ENCODE measurements at places on chromosomes 2 and 18. TPM values are rescaled to one million over a fixed set of nuclear protein-coding genes. Genes with fewer than 3 reads are reported as not detected.

GRCh38 chr2:118548880-118549488, 298.5 kb downstream of the EN1 start:
- no peak overlapping the region for H3K4me3 ChIP-seq
- no peaks in the 10 kb centered on the region for H3K4me1 ChIP-seq

DNA sequence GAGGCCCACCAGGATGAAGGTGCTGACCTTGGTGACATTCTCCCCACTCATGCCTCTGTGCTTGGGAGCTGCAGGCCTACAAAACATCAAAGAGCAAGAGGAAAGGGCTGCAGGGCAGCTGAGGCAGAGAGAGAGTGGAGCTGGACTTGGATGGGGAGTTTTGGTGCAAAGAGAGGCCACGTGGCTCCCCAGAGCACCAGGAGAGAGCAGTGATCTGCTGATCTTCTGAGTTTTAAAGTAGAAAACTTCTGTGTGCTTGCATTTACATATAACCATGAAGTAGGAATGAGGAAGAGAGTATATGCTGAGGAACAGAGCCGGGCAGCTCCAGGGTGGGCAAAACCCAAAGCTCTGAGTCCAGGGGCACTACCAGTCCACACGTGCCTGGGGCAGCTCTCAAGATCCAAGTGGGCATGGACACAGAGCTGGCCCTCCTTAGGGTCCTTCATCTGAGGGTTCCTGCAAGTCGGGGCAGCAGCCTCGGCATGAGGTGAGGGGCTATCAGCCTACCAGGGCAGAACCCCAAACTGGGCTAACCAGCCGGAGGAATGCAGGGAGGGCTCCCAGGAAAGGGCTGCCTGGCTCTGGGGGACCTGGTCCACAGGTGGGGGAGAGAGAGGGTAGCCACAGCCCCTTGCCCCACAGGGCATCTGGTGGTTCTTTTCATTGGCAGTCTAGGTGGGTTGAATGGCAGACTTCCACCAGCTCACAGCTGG, at the start of gene OR6B2:
OR6B2 (minus strand) TSS at position 51 of the 716 bp plus-strand sequence; CDS start at position 51, 0 bp downstream.
- no peak within 1 kb of the TSS for H3K27ac ChIP-seq
- DNase-seq = no peak
- peaks cover 29% of the 10 kb centered on the region for H3K27me3 ChIP-seq
- H3K4me1 ChIP-seq = no peaks in the 10 kb centered on the region
- H3K36me3 ChIP-seq = no peaks in the 10 kb centered on the region
- H3K4me3 ChIP-seq = no peak within 1 kb of the TSS

GRCh38 chr2:23464156-23464555, 79.2 kb downstream of the KLHL29 start:
- no peaks in the 10 kb centered on the region for H3K36me3 ChIP-seq
- peaks cover 42% of the 10 kb centered on the region for H3K27me3 ChIP-seq
- no peak overlapping the region for H3K27ac ChIP-seq
- no peak for DNase-seq
- no peak overlapping the region for H3K4me3 ChIP-seq

- H3K4me3 ChIP-seq = no peak overlapping the region
- no peaks in the 10 kb centered on the region for H3K27me3 ChIP-seq
- DNase-seq = no peak
- no peak overlapping the region for H3K27ac ChIP-seq
- peaks cover 35% of the 10 kb centered on the region for H3K4me1 ChIP-seq
These were observed 60.1 kb downstream of the SPIRE1 start for GRCh38 chr18:12597760-12598159.

DNA sequence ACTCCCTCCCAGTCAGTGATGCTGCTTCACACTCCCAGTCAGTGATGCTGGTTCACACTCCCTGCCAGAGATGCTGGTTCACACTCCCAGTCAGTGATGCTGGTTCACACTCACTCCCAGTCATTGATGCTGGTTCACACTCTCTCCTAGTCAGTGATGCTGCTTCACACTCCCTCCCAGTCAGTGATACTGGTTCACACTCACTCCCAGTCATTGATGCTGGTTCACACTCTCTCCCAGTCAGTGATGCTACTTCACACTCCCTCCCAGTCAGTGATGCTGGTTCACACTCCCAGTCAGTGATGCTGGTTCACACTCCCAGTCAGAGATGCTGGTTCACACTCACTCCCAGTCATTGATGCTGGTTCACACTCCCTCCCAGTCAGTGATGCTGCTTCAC, 34.3 kb upstream of the KCNG2 start:
- no peak for DNase-seq
- peaks cover 14% of the 10 kb centered on the region for H3K36me3 ChIP-seq

- no peak overlapping the region for H3K4me3 ChIP-seq
- H3K4me1 ChIP-seq = peaks cover 16% of the 10 kb centered on the region
- H3K27me3 ChIP-seq = no peaks in the 10 kb centered on the region
- H3K36me3 ChIP-seq = peaks cover 13% of the 10 kb centered on the region
- H3K27ac ChIP-seq = no peak overlapping the region
These were observed 19.4 kb downstream of the AAK1 start for GRCh38 chr2:69624131-69624530.

DNA sequence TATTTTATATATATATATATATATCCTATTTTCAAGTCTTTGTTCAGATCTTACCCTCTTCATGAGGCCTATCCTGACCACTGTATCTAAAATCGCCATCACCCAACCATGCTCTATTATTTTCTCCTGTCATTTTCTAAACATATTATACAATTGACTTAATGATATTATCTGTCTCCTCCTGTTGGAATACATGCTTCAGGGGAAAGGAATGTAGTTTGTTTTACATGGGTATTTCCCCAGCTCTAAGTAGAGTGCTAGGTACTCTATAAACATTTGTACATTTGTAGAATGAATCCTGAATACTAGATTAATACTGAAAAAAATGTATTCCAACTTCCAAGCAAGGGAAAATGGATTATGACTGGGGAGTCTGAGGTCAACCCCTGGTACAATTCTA, 26.2 kb downstream of the TTC21B start:
- peaks cover 2% of the 10 kb centered on the region for H3K4me1 ChIP-seq
- H3K4me3 ChIP-seq = no peak overlapping the region
- H3K27me3 ChIP-seq = no peaks in the 10 kb centered on the region
- no peak for DNase-seq

DNA sequence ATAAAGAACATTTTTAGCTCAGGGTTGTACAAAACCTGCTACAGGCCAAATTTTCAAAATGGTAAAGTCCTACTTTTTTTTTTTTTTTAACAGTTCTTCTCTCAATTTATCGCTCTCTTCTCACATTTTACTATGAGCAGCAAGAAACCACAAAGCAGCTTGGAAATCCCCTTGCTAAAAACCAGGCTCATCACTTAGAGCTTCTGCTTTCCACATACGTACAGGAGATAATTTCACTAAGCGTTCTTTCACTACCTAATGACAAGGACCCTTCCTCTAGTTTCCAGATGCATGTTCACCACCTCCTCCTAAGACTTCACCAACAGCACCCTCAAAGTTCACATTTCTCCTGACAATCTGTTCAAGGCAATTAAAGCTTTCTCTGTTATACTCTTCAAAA, 294.9 kb upstream of the CYRIA start:
- no peaks in the 10 kb centered on the region for H3K27me3 ChIP-seq
- no peak for DNase-seq
- no peaks in the 10 kb centered on the region for H3K36me3 ChIP-seq
- H3K4me3 ChIP-seq = no peak overlapping the region
- H3K27ac ChIP-seq = no peak overlapping the region

- H3K36me3 ChIP-seq = no peaks in the 10 kb centered on the region
- peaks cover 11% of the 10 kb centered on the region for H3K4me1 ChIP-seq
- no peak overlapping the region for H3K4me3 ChIP-seq
- H3K27ac ChIP-seq = no peak overlapping the region
- no peak for DNase-seq
These were observed 83.9 kb downstream of the WDSUB1 start for GRCh38 chr2:159202568-159203071.

DNA sequence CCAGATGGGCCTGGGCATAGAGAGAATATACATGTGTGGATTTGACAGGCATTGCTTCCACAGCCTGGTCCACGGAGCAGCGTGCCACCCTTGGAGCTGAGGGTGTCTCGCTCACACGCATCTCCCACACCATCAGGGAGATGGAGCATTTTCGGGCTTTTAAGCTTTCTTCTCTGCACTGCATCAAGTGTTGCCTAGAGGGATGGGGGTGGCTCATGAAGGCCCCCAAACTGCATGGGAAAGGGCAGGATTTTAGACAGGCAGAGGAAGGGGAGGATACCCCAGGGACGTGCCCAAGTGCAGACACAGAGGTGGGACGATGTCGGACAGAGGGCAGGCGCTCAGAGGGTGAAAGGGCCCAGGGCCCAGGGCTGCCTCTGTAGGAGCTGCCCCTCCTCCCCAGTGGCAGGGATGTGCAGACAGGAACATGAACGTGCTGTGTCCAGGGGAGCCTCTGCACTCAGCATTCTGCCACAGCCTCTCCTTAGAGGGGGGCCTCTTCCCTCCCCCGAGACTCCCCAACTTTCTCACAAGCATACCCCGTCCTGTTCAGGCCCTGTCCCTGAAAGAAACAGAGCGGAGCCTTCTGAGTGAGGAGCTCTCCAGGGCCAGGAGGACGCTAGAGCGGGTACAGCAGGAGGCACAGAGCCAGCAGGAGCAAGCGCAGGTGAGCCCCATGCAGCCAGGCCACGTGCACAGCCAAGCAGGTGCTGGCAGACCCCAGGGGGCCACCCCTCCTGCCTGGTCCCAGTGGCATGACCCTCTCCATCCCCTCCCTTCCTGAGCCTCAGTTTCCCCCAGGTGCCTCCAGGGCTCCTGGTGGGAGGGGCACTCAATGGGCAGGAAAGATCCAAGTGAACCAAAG, 42.9 kb upstream of the SNED1 start:
- peak; percentile 34 for DNase-seq
- H3K27ac ChIP-seq = no peak overlapping the region
- H3K4me1 ChIP-seq = no peaks in the 10 kb centered on the region
- H3K4me3 ChIP-seq = no peak overlapping the region

- no peak overlapping the region for H3K27ac ChIP-seq
- no peak for DNase-seq
- H3K4me3 ChIP-seq = no peak overlapping the region
- H3K4me1 ChIP-seq = no peaks in the 10 kb centered on the region
These were observed 53.4 kb downstream of the SDC1 start for GRCh38 chr2:20171445-20171977.

- no peaks in the 10 kb centered on the region for H3K4me1 ChIP-seq
- no peak overlapping the region for H3K4me3 ChIP-seq
- no peak overlapping the region for H3K27ac ChIP-seq
These were observed 1090.2 kb upstream of the PIK3C3 start for GRCh38 chr18:40864846-40865245.

- H3K4me1 ChIP-seq = peaks cover 57% of the 10 kb centered on the region
- peaks cover 20% of the 10 kb centered on the region for H3K36me3 ChIP-seq
- peak overlapping the region; percentile 84 for H3K4me3 ChIP-seq
- H3K27me3 ChIP-seq = no peaks in the 10 kb centered on the region
These were observed 2.4 kb upstream of the AAK1 start for GRCh38 chr2:69645921-69646320.

- H3K4me1 ChIP-seq = no peaks in the 10 kb centered on the region
- no peaks in the 10 kb centered on the region for H3K36me3 ChIP-seq
- no peaks in the 10 kb centered on the region for H3K27me3 ChIP-seq
- no peak for DNase-seq
- H3K27ac ChIP-seq = no peak overlapping the region
These were observed 98.1 kb downstream of the ICA1L start for GRCh38 chr2:202773301-202773973.

- H3K27ac ChIP-seq = no peak overlapping the region
- H3K27me3 ChIP-seq = peaks cover 9% of the 10 kb centered on the region
- no peaks in the 10 kb centered on the region for H3K36me3 ChIP-seq
- DNase-seq = no peak
- H3K4me1 ChIP-seq = no peaks in the 10 kb centered on the region
- no peak overlapping the region for H3K4me3 ChIP-seq
These were observed 29.9 kb downstream of the LIPG start for GRCh38 chr18:49591775-49592174.

DNA sequence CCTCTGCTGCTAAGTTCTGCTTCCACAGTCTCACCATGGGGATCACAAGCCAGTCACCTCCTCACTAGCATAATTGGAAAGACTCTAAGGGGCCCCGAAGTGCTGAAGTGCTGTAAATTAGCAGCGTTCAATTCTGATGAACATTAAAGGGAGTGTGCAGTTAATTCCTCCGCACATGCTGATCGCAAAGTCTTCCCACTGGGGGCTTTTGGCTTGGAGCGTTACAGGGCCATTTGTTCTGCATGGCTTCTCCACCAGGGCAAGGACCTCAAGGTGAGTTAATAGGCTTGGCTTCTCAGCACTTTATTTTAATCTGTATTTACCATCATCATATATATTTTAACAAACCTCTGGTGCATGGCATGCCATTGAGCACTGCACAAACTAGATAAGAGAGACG, 216.3 kb upstream of the PARD3B start:
- peaks cover 11% of the 10 kb centered on the region for H3K27me3 ChIP-seq
- no peak overlapping the region for H3K27ac ChIP-seq
- H3K36me3 ChIP-seq = no peaks in the 10 kb centered on the region

- no peak overlapping the region for H3K27ac ChIP-seq
- no peak overlapping the region for H3K4me3 ChIP-seq
- H3K4me1 ChIP-seq = no peaks in the 10 kb centered on the region
- H3K36me3 ChIP-seq = no peaks in the 10 kb centered on the region
- peak; percentile 25 for DNase-seq
These were observed 35.3 kb downstream of the KLHL29 start for GRCh38 chr2:23420091-23420839.

- H3K4me1 ChIP-seq = no peaks in the 10 kb centered on the region
- H3K27me3 ChIP-seq = peaks cover 22% of the 10 kb centered on the region
- H3K36me3 ChIP-seq = no peaks in the 10 kb centered on the region
- H3K4me3 ChIP-seq = no peak overlapping the region
These were observed 43.8 kb downstream of the SLC4A3 start for GRCh38 chr2:219671279-219671678.

DNA sequence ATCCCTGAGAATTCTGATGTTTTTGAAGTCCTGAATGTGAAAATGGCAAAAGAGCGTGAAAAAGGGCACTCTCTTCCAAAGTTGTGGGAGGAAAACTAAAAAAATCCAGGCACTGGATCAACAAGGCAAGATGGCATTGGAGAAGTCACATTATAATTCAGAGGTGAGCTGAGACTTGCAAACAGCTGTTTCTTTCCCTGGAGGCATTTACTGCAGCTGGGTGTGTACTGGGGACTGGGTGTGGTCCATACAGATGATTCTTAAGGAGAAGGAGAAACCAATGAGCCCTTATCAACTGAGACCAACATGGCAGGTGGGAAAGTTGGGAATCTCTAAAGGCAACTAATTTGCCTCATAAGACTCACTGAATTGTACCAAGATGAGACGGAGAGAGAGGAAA, 313.9 kb downstream of the TRIB2 start:
- no peak overlapping the region for H3K27ac ChIP-seq
- no peak for DNase-seq
- H3K36me3 ChIP-seq = no peaks in the 10 kb centered on the region

The EPC2 gene
- total RNA-seq = 21.8 TPM

The TUBA3E gene
- total RNA-seq = not detected

The LCLAT1 gene
- total RNA-seq = 22.8 TPM

The PDK1 gene
- total RNA-seq = 19.2 TPM

The TMEM178A gene
- total RNA-seq = not detected

The PIEZO2 gene
- not detected for total RNA-seq

The MC4R gene
- not detected for total RNA-seq

The MDH1 gene
- 209 TPM for total RNA-seq

The SALL3 gene
- not detected for total RNA-seq

The TLX2 gene
- total RNA-seq = 0.82 TPM

All from activated CD8-positive, alpha-beta memory T cell treated with anti-CD3 and anti-CD28 coated beads, Interleukin-2, amount 10 ng/mL, durations not matched to agents 7 days and 5 days (primary cell).